Activated T-cell treated with anti-CD3 and anti-CD28 coated beads, Interleukin-2, amount 50 U/mL, for 48 hours (primary cell): ENCODE measurements at places on chromosomes 12 and 14.

DNA sequence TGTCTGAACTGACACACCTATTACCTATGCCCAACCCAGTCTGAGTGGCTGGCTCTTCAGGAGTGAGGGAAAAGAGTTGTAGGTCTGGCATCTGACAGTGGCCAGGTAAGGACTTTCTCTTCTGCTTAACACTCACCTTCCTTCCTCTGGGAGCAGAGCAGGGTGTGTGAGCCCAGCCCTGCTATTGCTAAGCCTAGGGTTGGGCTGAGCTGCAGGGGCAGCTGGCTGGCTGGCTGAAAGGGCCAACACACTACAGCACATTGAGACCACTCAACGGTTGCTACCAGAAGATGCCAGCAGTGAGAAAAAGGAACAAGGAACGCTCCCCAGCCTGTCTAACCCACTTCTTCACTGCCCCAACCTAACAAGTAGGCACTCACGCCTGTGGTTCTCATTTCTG, 201.2 kb downstream of the DPF3 start:
- no peak for DNase-seq

DNA sequence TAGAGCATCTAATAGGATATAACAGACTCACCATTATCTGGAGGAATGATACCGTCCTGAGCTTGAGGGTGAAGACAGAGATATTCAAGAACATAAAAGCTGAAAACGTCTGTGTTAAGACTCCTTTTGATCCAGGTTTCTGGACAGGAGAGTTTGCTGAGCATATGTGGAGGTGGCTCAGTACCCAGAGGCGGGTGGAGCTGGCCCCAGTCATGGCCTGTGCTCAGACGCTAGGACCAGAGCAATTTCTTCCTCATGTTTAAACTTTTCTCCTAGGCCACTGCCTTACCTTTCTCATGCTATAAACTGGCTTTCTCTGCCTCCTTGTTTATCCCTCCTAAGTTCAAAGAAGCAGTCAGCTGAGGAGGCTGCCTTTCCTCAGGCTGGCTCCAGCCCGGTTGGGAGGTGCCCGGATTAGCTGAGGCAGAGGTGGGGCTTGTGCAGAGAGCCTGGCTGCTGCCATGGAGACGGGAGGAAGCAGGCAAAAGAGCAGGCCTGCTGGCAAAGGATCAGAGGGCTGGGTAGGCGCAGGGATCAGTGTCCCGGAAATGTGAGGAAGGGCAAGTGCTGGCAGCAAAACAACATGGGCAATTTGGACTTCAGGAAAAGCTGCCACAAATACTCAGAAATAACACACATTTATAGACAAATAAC, 13.7 kb downstream of the COA8 start:
- no peak for DNase-seq

DNA sequence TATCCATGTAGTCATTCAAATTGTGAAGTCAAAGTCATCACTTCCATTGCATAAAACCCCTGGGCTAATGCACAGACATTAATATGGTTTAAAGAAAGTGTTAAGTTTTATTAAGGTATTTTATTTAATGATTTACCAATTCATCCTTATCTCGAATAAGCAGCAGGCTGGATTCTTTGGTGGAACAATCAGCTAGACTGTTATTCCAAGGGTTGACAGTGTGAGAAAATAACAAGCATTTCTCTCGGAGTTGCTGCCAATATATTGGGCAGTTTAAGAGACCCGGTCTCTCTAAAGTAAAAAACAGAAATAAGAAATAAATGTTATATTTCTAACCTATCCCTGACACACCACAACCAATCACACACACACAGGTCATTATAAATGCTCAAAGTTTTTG, 9.4 kb downstream of the KLRB1 start:
- DNase-seq: no peak

- DNase-seq: no peak
Observed at GRCh38 chr12:41212625-41213024, 24.5 kb downstream of the PDZRN4 start.

DNA sequence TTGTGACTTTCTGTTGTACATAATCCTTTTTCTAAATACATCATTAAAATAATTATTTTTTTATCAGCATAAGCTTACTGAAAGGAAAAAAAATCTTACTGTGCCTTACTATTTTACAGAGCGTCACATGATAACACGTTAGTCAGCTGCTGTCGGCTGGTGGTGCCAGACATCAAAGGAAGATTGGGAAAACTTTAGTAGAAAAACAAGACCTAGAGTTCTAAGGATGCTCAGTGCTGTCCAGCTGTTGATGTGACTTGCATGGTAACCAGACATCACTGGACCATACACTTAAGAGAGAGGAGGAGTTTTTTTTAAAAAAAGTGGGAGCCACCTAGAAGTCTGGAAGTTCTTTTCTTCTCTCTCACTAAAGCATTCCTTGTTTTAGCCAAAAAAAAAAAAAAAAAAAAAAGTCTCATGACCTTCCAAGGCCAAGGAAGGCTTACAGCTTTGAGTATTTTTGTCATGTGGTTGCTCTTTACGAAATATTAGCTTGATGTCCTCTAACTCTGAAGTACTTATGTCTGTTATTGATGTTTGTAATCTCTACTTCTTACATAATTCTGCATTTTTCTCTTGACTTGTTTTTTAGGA, 4.5 kb downstream of the RASSF8 start:
- DNase-seq: no peak

DNA sequence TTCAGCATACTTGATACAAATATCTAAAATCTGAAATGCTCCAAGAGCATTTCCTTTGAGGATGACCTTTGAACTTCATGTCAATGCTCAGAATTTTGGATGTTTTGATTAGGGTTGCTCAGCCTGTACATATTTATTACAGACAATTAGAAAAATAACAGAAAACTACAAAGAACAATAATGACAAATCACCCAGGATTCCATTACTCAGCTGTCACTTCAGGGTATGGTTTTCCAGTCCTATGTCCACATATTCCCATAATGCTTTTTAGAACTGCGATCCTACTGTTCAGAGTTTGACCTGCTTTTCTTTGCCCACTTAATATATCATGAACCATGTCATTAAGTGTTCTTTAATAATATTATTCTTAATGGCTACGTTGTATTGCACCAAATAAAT, 11.4 kb downstream of the DLGAP5 start:
- no peak for DNase-seq

GRCh38 chr14:89955022-89955744, 544 bp upstream of the TDP1 start:
- no peak for DNase-seq

DNA sequence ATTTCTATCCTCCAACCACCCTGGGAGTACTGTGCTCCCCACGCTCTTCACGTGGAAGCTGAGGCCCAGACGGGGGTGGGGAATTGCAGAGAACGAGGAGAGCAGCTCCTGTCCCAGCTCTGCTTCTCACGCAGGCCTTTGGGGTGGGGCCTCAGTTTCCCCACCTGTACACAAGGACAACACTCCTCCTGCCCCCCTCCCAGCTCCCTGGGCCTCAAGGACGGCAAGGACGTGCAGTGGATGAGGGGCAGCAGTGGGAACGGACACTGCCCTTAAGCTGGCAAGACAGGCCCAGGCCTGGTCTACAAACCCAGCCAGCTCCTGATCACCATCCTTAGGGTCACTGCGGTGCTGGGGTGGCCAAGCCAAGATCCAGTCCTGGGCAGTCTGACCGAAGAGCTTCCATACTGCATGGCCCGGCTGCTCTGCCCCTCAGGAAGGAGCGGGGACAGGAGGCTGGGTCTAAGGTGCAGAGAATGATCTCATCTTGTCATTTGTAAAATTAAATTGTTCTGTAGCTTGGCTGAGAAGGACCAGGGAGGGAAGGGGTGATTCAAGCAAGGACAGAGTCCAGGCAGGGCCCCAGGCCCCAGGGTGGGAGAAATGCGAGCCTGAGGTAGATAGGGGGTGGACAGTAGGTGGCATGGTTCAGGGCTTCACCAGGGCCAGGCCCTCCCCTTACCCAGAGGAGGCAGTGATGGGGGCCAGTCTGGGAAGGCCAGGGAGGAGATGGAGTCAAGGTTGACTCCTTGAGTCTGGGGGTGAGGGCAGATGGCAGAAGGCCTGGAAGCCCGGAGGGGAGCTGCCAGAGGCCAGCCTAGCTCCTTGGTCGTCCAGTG, 1.3 kb upstream of the CLBA1 start:
- DNase-seq: no peak

DNA sequence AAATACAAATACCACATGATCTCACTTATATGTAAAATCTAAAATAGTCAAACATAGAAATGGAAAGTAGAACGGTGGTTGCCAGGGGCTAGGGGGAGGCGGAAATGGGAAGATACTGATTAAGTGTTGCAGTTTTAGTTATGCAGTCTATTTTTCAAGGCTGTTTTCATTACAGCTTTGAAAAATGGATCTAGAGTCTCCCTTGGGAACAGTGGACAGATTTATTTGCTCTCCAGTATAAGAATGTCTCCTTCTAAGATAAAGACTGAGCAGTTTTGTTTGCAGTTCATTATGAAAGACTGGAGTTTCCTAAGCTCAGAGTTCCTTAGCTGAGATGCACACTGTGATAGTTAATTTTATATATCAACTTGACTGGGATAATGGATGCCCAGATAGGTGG, 202.5 kb downstream of the KLHL28 start:
- DNase-seq: no peak

GRCh38 chr12:78959556-78959955, 95.0 kb downstream of the SYT1 start:
- DNase-seq: no peak

DNA sequence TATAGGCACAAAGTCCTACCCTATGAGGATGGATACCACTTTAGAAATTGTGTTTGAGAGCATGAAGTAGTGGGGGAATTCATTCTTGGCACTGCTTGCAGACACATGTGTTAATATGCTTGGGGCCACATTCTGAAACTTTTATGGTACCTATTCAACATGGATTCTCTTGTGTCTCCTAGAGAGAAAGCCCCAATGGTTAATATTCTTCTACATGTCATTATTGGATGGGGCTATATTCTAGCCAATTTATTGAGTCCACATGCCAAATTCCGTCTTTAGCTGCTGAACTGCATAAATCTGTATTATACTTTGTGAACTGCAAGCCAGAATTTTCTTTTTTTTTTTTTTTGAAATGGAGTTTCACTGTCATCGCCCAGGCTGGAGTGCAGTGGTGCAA, 140.0 kb downstream of the KICS2 start:
- no peak for DNase-seq

GRCh38 chr12:55818140-55818728, 393 bp downstream of the ORMDL2 start:
- DNase-seq: no peak

DNA sequence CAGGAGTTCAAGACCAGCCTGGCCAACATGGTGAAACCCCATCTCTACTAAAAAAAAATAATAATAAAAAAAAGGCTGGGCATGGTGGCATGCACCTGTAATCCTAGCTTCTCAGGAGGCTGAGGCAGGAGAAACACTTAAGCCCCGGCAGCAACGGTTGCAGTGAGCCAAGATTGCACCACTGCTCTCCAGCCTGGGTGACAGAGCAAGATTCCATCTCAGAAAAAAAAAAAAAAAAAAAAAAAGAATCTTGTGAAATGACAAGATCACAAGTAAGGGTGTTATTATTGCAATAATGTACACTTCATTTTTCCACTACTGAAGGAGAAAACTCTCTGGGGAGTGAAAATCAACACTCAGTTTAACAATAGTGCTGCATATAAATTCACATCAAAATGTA, 8.8 kb upstream of the PTGR2 start:
- DNase-seq: no peak

GRCh38 chr12:30308010-30308717, 387.5 kb downstream of the IPO8 start:
- no peak for DNase-seq

DNA sequence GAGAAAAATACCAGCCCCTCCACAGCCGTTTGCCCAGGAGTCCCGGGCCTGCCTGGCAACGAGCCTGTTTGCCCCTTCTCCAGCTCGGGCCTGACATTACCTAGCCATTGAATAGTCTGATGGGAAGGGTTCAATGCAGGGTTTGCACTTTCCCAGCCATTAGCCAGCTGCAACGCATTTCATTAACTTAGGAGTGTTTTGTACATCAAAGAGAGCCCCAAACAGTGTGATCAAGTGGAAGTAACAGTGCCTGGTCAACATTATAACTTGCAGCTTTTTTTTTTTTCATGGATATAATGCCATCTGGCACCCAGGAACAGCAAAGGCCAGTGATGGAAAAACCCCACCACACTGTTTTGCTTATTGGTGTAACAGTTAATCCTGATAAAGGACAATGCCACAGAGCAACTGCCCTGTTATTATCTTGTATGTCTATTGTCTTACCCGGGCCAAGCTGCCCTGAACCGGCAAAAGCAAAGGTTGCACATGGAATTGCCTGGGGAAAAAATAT, 38.0 kb downstream of the BTG1 start:
- DNase-seq: no peak

GRCh38 chr14:33280646-33281045, 342.0 kb downstream of the NPAS3 start:
- no peak for DNase-seq

GRCh38 chr12:54017027-54017788, 8.4 kb downstream of the HOXC8 start:
- no peak for DNase-seq

GRCh38 chr14:60153991-60154390, 11.2 kb downstream of the DHRS7 start:
- no peak for DNase-seq

GRCh38 chr14:63633801-63634200, 7.9 kb downstream of the WDR89 start:
- no peak for DNase-seq

DNA sequence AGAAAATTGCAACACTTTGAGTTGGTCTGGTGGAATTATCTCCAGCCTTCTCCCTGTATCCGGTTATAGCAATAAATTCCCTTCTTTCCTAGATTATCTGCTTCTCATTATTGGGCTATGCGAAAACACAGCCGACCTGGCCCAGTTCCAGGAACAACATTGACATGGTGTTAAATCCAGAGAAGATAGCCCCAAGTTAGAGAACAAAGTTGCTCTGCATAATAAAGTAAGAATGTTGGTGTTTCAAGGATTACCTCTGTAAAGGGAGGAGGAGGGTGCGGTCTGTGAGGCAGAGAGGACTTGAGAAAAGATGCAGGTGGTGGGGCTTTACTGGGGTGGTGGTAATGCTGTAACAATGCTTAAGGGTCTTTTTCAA, 12.1 kb downstream of the TCL1A start:
- DNase-seq: no peak

DNA sequence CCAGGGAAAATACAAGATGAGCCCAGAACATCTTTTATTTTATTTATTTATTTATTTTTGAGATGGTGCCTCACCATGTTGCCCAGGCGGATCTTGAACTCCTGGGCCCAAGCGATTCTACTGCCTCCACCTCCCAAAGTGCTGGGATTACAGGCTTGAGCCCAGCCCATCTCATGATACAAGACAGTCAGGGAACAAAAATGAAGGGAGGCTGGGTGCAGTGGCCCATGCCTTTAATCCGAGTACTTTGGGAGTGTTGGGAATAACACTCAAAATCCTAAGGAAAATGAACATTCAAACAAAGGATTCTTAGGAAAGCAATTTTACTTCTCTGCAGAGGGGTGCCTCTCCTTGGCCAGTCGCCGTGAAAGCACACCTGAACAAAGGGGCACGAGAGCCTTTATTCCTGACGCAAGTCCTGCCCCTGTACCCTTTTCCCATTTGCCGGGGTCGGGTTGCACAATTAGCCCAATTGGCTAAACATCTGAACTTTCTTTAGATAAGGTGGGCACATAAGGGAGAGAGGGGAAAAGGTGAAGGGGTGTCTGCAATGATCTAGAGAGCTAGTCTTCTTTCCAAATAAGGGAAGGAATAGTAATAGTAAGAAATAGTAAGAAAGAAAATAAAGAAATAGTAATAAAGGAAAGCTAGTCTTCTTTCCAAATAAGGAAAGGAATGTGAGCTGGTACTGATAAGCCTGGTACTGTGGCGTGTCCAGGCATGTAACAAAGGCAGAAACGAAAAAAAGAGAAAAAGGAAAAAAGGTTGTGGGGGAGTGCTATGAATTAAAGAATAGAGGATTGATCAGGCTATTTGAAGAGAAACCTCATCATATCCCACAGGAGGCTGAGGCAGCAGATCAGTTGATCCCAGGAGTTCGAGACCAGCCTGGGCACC, 13.4 kb downstream of the NCAPD2 start:
- no peak for DNase-seq
